ENCODE measurements at places on chromosomes 2 and 18. TPM values are rescaled to one million over a fixed set of nuclear protein-coding genes. Genes with fewer than 3 reads are reported as not detected.

RPIA gene
- total RNA-seq = 24.1 TPM

IL18R1 gene
- 42.9 TPM for total RNA-seq

KIF3C gene
- 5.1 TPM for total RNA-seq

PRPF40A gene
- total RNA-seq = 120 TPM

DNA sequence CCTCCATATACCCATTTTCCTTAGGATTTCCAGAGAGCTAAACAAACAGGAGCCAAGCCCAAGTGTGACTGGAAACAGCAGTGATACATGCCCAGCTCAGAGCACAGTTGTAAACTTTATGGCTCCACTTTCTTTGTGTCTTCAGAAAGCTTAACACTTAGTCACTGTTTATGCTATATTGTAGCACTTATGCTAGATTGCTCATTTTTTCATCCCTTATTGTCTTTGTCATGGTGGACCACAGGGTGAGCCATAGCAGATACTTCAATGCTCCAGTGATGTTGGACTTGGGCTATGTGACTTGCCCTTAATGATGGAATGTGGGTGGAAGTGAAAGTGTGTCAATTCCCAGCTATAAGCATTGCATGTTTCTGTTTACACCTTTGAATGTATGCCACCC is 401.6 kb downstream of the METTL4 start:
- DNase-seq = no peak

- DNase-seq = peak; percentile 93
Measured at GRCh38 chr2:174593574-174594203, 3.9 kb downstream of the WIPF1 start.

- no peak for DNase-seq
Measured at GRCh38 chr18:36580266-36580665, 248.5 kb downstream of the TPGS2 start.

DNA sequence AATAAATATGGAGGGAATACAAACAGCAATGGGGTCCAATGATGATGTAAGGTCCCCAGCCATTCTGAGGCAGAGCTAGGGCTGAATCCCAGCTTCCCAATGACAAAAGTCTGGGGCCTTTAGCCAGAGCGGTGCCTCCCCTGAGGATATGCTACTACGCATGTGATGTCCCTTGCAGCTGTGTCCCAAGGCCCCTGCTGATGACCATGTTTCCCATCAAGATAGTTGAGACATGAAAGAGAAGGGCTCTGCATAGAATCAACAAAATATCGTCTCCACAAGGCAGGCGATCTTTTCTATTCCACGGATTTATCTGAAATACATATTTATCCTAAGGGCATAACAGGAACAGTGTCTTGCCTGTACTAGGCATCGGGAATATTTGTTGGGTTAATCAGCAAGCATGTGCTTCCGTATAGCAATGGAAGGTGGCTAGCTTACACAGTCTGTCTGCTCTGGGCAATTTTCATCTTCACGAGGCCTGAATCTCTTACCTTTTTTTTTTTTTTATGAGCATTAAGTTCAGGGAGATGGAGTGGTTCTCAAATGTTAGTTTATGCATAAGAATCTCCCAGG is 284.6 kb downstream of the CNTNAP5 start:
- no peak for DNase-seq

All from natural killer cell (primary cell).